ENCODE measurements at places on chromosomes 5 and 9.
A peak's percentile ranks its signal among the peaks of the same experiment; 100 is the strongest.

DNA sequence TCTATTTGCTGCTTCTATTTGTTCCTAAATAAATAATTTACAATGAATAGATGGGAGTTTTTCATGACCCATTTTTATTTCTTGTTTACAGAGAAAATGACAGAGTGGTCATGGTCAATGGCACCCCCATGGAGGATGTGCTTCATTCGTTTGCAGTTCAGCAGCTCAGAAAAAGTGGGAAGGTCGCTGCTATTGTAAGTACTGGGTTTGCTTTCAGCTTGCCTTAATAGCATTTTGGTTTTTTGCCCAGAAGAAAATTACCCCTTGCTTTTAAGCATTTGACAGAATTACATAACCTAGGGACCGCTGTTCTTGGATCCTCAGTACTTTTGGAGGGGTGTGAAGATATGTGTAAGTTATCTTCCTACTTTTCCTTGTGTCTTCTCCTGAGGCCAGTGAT, 44.1 kb downstream of the TJP2 start:
- DNase-seq: no peak

GRCh38 chr9:113531919-113532808, 68.6 kb downstream of the RGS3 start:
- no peak for DNase-seq

DNA sequence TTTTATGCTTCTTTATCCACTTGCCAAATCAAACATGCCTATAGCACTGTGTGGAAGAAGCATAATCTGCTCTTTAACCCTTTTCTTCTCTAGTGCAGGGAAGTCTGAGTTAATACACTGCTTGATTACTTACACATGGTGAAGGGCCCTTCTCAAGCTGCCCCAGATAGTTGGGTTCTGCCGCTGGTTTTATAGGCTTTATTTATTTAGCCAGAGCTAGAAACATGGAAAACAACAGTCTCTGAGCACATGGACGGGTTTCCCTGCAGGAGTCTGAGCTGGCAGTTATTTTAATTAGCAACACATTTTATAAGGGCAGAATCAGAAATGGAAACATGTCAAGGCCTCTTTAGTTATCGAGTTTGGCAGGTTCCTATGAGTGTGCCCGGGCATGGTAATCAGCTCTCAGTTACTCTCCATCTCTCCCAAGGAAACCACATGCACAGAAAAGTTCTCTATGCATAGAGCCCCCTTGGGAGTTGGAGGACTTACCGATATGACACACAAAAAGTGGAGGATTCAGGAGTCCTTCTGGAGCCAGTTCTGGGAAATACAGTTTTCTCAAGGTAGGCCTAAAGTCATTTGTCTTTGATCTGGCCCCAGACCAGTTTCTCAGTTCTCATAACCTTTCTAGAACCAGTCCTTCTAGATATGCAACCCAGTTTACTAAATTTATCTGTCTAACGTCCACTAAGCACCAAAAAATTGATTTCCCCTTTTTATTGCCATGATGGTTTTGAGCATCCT, 564.8 kb downstream of the ACTL7B start:
- DNase-seq: no peak

DNA sequence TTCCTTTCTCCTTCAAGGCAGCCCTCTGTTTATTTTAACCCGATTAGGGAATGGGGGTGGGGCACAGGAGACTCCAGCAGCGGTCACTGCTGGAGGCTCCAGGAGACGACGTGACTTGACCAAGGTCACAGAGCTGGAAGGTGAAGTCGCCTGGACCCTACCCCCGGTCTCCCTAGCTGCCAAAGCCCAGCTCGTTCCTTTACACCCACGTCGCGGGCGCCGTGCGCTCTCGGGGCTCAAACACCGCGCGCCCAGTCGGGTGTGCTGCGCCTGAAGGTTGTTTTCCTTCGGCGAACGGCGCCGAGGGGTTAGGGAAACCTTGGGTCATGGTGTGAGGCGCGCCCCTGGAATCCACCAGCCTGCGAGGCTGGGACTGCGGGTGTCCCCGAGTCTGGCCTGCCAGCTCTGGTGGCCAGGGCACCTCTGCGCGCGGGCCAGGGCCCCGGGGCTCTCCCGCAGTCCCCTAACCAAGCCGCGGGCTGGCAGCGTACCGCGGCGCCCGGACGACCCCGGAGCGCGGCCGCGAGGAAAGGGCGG, 747 bp upstream of the UNC5A start:
- DNase-seq: no peak

DNA sequence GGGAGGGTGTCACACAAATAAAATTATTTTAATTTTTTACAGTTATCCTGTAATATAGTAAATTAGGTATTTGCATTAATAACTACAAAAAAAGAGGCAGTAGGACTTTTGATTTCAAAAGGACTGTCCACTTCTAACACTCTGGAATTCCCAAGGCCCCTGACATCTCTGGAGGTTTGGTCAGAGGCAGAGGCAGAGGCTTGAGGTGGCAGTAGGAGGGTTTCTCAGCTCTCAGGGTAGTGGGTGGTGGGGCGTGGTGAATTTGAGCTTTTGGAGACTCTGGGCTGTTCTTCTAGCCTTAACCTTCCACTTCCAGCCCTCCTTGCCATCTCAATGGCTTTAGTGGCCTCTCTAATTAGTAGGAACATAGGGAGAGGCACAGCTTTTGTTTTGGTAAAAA, 22.8 kb downstream of the ATOX1 start:
- no peak for DNase-seq

DNA sequence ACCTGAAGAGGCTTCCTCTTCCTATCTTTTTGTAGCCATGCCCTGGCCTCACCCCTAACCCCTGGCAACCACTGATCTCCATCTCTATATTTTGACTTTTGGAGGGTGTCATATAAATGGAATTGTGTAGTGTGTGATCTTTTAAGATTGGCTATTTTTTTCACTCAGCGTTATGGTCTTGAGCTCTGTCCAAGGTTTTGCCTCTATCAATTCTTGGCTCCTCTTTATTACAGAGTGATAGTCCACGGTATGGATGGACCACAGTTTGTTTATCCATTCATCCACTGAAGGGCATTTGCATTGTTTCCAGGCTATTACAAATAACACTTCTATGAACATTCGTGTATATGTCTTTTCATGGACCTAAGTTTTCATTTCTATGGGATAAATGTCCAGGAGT, 209.8 kb upstream of the IER5L start:
- DNase-seq: no peak

GRCh38 chr5:107945061-107945460, 274.3 kb upstream of the EFNA5 start:
- DNase-seq: no peak

GRCh38 chr9:89669361-89669842, 64.6 kb downstream of the GADD45G start:
- no peak for DNase-seq

GRCh38 chr9:127776195-127776923, 2.1 kb downstream of the SH2D3C start:
- no peak for DNase-seq

DNA sequence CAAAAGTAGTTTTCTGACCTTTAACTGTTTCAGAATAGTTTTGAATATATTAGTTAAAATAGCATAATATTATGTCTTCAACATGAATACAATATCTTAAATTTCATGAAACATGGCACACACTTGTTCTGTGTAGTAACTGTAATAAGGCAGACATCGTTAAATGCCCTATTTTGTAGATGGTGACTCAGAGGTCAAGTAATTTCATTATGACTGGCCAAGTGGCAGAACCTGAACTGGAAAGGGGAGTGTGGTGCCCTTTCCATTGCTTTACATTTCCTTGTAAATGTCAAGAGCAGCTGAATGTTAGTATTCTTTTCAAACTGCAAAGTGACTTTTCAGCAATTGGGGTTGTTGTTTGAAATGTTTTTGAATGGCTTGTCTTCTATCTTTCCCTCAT, 201.2 kb upstream of the CDKN2B start:
- no peak for DNase-seq

DNA sequence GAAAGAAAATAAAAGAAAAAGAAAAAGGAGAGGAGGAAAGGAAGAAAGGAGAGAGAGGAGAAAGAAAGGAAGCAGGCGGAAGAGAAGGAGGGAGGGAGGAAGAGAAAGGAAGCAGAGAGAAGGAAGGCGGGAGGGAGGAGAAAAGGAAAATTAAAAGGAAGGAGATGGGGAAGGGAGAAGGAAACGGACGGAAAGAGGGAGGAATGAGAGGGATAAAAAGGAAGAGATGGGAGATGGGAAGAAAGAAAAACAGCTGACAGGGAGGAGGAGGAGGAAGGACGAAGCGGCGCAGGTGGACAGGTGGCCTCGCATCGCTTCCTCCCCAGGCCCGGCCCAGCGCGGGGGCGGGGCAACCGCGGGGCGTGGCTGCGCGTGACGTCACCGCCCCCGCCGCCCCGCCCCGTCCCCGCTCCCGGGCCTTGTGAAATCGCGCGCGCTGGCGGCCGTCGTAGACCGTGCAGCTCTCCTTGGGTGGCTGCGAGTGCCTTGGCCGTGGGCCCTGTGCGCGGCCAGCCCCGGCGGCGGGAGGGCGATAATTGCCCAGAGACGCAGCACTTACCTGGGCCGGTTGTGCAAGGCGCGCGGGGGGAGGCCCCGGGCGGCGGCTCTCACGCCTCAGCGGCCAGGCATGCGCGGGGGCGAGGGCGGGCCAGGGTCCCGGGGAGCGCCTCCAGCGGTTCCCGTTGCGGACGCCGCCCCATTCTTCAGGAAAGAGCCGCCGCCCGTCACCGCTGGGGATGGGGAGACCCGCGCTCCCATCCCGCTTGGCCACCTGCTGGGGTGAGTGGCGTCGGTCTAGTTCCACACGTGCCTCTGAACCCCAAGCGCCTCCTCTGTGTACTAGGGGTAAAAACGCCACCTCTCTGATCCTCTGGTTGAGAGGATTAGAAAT, 49.6 kb upstream of the FOXE1 start:
- peak; percentile 18 for DNase-seq

DNA sequence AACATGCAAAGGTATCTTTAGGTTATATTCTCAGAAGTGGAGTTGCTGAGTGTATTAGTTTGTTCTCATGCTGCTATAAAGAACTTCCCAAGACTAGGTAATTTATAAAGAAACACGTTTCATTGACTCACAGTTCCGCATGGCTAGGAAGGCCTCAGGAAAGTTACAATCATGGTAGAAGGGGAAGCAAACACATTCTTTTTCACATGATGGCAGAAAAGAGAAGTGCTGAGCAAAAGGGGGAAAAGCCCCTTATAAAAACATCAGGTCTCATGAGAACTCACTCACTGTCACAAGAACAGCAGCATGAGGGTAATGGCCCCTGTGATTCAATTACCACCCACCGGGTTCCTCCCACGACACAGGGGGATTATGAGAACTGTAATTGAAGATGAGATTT, 163.6 kb upstream of the PRLR start:
- no peak for DNase-seq

GRCh38 chr9:95762322-95762721, 113.2 kb upstream of the ERCC6L2 start:
- DNase-seq: no peak

- no peak for DNase-seq
These were observed 71.2 kb downstream of the EPB41L4B start for GRCh38 chr9:109249615-109250014.

GRCh38 chr5:56639476-56639875, 175.9 kb upstream of the MAP3K1 start:
- DNase-seq: no peak

DNA sequence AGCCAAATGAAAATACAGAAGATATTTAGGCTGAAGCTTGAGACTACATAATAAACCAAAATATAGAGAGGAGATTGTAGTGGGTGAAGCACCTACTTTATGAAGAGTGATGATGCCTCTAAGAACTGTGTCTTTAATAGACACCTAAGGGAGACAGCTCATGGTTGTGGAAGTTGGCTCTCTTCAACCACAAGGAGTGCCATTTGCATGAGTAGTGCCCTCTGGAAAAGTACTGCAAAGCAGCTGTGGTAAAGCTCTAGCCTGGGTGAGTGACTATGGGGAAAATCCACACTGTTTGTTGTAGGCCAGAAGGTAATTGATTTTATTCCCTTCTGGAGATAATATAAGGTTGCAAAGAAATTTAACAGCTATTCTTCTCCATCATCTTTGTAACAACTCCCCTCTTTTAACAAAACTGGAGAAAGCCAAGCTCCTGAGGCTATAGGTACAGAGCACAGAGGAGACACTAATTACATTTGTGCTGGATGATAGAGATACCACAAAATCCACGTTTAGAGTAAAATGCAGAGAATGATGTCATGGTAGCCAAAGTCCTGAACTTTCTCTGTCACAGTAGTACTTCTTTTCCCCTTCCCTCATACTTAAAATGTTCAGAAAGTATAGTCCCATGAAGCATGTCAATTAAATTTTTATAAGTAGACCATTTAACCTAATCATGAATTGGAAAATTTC, 122.8 kb downstream of the STARD4 start:
- no peak for DNase-seq

DNA sequence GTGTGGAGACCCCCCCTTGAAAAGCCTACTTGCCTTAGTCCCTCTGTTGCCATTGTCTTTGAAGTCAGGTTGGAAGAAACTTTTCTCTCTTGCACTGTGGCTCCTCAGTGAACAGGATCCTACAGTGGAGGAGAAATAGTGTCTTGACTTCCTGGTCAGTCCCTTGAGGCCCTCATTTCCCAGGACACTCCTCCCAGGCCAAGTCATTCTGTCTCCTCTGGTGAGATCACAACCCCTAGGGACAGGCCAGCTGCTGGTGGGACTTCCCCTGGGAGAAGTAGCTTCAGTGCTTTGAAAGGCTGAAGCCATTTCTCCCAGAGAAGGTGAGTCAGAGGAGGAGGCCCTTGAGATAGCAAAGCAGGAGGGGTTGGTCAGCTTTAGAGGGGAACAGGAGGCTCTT, 10.1 kb upstream of the GRIA1 start:
- DNase-seq: no peak

- DNase-seq: no peak
These were observed 104.3 kb downstream of the SAXO1 start for GRCh38 chr9:18928711-18929110.

DNA sequence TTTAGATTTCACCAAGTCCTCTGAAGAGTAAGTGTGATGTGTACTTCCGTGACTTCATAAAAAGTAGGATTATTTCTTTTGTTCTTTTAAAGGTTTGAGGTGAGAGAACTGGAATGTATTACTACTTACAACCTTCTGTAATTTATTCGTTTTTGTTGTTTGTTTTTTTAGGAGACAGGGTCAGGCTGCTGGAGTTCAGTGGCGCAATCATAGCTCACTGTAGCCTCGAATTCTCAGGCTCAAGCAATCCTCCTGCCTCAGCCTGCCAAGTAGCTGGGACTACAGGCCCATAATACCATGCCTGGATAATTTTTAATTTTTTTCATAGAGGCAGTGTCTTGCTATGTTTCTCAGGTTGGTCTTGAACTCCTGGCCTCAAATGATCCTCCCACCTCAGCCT, 68.3 kb upstream of the RETREG1 start:
- no peak for DNase-seq

DNA sequence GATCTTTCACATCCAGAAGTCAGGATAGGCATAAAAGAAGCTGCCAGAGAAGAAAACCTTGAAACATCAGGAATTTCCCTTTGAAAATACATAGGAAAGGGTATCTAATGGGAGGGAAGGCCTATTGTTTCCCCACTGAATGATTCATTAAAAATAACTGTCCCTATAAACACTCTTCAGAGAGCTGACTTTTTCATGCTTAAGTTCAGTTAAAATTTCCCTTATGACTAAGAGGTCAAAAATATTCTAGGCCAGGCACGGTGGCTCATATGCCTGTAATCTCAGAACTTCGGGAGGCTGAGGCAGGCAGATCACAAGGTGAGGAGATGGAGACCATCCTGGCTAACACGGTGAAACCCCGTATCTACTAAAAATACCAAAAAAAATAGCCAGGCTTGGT, 499.5 kb downstream of the ENC1 start:
- no peak for DNase-seq
